ENCODE measurements at places on chromosomes 3 and 15.

DNA sequence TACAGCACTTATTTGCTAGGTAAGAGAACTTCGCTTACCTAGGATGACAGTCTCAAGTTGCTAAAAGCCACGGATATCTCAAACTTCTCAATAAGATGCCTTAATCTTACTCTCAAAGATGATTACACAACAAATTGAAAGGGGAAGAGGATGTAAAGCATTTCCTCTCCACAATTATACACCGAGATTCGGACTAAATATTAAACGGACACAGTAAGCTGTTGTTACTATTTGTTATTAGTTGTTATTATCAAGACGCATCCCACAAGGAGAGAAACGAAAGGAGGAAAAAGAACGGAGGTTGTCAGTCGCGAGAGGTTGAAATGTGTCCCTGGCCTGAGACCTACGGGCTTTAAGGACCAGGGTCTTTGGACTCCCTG is 660 bp downstream of the ZNF106 start:
- DNase-seq: no peak

- DNase-seq: no peak
These were observed 41.3 kb downstream of the ARNT2 start for GRCh38 chr15:80445300-80446041.

GRCh38 chr3:120331076-120331475 is 18.1 kb downstream of the LRRC58 start:
- no peak for DNase-seq

DNA sequence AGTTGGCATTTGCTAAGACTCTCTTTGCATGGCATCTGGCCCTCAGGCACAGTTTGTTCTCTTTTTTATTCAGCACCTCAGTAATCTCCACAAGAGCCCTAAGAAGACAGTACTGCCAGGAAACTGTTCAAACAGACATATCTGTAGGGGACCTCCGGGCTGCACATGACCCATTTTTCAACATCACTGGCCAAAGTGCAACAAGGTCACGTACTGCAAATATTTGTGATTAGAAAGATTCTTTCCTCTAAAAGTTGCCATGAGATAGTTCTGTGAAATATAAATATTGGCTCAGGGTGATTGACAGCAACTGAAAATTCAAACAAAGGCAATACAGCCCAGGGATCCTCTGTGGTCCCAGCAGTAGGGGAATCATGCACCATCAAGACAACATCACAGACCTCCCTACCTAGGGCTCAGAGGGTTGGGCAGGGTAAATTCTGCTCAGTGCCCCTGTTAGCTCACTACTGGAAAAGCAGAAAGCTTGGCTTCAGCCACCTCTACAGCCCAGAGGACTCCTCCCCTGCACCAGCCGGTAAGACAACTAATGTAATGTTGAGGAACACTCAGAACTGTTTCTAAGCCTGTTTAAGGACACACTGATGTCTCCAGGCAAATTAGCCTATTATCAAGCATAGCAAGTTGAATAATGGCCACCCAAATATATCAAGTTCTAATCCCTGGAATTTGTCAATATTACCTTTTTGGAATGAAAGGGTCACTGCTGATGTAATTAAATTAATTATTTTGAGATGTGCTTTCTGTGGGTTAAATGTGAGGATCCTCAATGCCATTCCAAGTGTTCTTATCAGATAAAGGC is 117.4 kb upstream of the LPP start:
- DNase-seq: no peak

- no peak for DNase-seq
These were observed 194.5 kb downstream of the OPA1 start for GRCh38 chr3:193787496-193787870.

GRCh38 chr15:92992720-92993119 is 92.6 kb downstream of the CHD2 start:
- no peak for DNase-seq

DNA sequence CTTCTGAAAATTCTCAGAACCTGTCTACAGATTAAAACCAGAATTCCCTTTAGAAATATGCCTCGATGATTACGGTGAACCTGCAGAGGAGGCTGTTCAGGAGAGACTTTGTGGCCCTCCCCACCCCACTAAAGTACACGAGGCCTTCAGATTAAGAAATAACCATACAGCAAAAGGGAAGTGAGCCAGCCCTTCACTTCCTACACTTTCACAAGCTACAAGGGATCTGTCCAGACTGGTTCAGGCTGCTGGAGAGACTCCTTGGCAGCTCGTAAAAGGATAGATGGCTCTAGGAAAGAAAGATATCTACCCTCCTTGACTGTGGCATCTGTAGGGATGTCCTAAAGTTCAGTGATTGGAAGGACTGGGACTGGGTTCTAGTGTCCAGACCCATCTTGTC is 102.6 kb downstream of the ALDH1A2 start:
- no peak for DNase-seq

DNA sequence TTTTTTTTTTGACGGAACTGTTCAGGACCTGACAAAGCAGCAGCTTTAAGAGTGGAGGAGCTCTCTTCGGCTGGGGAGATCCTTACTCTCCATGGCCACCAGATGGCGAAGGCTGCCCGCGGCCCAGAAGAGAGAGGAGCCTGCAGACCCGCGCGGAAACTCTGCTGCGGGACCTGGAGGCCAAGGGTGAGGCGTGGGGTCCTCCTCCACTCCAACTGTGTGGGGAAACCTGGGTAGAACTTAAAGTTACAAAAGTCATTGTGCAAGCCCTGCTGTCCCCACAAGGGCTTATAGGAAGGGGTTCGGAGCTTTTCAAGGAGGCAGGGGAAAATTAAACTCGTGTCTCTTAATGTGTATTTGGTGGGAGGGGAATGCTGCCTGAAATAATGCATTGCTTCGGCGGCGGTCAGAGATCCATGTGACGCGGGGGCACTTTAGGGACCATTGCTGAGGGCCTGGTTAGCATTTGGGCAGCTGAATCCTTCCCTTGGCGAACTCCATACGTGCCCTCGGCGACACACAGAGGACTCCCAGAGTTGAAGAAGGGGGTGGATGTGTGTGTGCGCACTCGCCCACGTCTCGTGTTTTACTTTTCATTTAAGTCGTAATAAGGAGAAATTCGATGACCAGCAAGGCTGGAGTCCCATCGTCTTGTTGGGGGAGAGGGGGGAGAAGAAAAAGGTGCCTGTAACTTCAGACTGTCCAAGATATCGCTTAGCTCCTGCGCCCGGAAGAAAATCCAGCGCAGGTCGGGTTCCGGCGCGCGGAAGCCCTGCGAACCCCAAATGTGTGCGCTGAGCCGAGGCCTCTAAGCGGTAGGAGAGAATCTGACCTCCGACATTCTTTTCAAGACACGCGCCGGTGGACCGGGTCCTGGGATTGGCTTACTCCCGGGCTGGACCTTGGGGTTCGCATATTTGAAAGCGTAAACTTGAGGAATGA is 9.7 kb downstream of the EOMES start:
- peak; percentile 90 for DNase-seq

GRCh38 chr3:18069568-18069967 is 327.1 kb upstream of the TBC1D5 start:
- no peak for DNase-seq

- DNase-seq: no peak
These were observed 86.2 kb downstream of the THSD4 start for GRCh38 chr15:71201477-71201876.

DNA sequence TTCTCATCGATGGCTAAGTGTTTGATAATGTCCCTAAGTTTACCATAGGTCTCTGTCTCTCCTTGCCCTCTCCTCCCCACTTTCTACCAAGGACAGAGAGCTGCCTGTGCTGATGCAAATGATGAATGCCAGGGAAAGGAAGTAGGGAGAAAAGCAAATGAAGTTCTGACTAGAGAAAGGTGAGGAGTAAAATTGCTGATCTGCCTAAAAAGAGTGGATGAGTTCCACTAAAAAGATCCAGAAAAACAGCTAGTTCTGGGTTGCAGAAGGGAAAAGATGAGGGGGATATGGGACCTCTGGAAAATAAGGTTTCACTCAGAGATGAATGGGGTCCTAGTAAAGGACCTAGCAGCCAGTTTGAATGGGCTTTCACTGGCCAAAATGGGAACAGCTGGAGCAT is 13.8 kb downstream of the MYZAP start:
- DNase-seq: no peak

GRCh38 chr15:66400351-66400774 is 13.7 kb downstream of the MAP2K1 start:
- no peak for DNase-seq

All from activated CD8-positive, alpha-beta memory T cell treated with anti-CD3 and anti-CD28 coated beads for 24 hours (primary cell).